ENCODE measurements at places on chromosomes 4 and X.

DNA sequence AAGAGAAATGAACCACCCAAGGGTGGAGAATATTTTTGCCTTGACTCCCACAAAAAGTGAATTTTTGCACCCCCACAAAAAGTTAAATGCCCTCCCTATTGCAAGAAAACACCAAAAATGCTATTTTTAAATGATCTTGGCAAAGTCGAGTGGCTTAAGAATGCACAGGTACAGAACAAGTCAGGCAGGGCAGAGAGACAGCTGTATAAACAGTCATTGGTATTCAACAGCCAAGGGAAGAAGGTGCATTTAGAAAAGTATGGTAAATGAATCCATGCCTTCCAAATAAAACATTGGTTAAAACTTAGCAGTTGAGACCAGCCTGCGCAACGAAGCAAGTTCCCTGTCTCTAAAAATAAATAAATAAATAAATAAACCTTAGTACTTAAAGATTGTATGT is 169.3 kb downstream of the CHIC2 start:
- no peak for DNase-seq

GRCh38 chr4:67587156-67587555 is 28.6 kb downstream of the STAP1 start:
- no peak for DNase-seq

- no peak for DNase-seq
These were observed 31.7 kb upstream of the METAP1 start for GRCh38 chr4:98963538-98964433.

- DNase-seq = no peak
These were observed 169.9 kb upstream of the ATP6AP2 start for GRCh38 chrX:40410859-40411258.

- DNase-seq = no peak
These were observed 32.4 kb upstream of the ZCCHC4 start for GRCh38 chr4:25280210-25280609.

- no peak for DNase-seq
These were observed 24.2 kb upstream of the CAMK2D start for GRCh38 chr4:113785781-113786180.
